Hematopoietic multipotent progenitor cell treated with erythropoietin and hydrocortisone succinate and interleukin-3 and kit ligand, for 4 days (in vitro differentiated cells): ENCODE measurements at places on chromosomes 16 and 17.

- DNase-seq = no peak
These were observed 8.5 kb downstream of the ITGA3 start for GRCh38 chr17:50064253-50065001.

DNA sequence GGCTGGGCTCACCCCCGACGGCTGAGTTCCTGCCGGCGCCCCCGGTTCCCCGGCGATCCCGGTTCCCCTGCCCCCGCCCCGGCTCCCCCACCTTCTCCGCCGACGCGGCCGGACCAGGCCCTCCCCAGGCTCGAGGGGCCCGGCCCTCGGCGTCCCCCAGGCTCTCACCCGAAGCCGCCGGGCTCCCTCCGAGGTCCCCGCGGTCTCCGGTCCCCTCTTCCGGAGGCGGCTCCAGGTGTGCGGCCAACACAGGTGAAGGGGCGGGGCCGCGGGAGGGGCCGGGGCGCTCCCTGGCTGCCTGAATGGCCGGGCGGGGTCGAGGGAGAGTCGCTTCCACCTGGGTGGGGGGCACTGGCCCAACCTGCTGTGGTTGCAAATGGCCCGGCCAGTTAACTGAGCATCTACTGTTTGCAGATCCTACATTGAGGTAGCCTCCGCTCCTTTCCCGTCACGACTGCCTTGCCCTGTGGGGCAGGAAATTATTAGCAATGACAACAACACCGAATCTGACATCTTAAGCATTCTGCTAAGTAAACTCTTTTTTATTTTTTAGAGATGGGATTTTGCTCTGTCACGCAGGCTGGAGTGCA, at the start of gene BICDL2:
Gene BICDL2, minus strand, starts transcription at position 219 of the 590 bp plus-strand sequence. CDS start 1,448 bp downstream, outside the sequence.
- no peak for DNase-seq

GRCh38 chr17:42252597-42253550, 23.3 kb downstream of the STAT5B start:
- no peak for DNase-seq

DNA sequence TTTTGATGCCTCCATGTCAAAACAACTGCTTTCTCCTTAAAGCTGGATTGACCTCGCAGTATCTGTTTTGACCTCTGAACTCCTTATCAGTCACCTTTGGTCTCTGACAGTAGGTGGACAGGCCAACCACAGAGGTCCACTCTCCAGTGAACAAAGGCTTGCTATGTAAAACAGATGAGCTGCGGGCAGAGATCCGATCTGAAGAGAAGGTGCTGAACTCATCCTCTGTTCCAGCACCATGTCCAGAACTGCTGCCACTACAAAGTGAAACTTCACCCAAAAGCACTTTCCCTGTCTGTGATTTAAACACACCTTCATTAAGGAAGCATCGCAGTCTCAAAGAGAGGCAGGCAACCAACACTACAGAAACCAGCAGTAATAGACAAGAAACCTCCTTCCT, 117.3 kb upstream of the CORO6 start:
- no peak for DNase-seq

GRCh38 chr16:67258161-67258835, 9.5 kb downstream of the SLC9A5 start:
- no peak for DNase-seq

DNA sequence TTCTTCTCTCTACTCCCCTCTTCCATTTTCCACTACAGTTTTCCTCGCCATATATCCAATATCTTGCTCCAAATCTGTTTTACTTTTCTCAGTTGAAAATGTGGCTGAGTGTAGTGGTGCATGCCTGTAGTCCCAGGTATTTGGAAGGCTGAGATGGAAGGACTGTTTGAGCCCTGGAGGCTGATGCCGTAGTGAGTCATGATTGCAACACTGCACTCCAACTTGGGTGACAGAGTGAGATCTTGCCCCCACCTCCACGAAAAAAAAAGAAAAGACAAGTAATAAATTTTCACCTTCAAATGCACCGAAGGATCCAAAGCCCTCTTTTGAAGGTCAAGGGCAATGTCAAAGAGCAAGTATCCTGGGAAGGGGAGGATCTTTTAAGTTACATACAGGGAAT, 592.3 kb downstream of the TMEM114 start:
- no peak for DNase-seq

GRCh38 chr17:77925831-77926543, 32.5 kb upstream of the TNRC6C start:
- DNase-seq = no peak

GRCh38 chr16:54720259-54720658, 210.4 kb upstream of the IRX5 start:
- no peak for DNase-seq

DNA sequence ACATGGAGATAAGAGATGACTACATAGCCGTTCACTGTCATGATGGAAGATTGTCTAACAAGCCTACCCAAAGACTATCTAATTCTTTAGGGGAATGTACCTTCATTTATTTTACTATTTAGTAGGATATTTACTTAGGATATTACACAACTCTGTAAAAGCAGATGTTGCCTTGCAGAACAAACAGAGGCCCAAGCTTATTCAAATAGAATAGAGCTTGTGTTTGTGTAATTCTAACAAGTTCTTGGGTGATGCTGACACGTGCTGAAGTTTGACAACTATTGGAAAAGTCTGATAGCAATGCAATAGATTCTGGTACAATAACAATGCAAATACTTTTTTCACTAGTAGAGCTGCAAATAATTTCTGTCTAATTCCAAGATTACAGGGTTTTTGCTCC, 447.6 kb downstream of the TOX3 start:
- no peak for DNase-seq

DNA sequence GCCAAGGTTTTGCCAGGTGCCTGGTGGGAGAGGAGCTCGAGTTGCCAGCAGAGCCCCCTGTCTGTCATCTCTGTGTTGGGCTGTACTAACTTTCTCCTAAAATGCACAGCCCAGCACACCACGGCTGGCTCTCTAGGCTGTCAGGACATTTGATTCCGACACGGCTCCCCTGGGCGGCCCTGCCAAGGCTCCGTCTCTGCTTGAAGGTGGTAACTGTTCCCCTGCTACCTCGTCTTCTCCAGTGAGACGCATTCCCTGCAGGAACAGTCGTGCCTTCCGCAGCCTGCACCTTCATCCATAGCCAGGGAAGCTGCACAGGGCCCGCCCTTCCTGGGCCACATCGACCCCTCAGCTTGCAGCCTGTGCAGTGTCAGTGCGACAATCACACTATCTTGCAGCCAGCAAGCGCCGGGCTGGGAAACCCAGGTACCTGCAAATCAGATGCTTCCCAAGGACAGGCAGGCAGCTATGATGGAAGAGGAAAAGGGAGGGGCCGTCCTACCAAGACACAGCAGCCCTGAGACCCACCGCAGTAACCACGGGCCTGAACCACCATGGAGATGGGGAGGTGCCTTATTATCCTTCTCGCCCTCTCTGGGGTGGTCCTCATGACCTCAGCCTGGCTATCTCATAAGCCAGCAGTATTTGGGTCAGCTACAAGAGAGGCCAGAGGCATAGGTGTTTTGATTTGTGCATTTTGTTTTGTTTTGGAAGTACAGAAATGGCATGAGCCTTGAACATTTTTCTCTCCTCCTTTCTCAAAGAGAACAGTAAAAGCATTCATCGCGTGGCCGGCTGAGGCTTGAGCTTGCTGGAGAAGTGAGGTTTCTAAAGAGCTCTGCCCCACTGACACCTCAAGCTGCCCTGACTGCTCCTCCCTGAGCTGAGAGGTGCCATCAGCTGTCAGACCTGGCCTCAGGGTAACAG, 361.7 kb upstream of the TNRC6C start:
- DNase-seq = peak; percentile 33

DNA sequence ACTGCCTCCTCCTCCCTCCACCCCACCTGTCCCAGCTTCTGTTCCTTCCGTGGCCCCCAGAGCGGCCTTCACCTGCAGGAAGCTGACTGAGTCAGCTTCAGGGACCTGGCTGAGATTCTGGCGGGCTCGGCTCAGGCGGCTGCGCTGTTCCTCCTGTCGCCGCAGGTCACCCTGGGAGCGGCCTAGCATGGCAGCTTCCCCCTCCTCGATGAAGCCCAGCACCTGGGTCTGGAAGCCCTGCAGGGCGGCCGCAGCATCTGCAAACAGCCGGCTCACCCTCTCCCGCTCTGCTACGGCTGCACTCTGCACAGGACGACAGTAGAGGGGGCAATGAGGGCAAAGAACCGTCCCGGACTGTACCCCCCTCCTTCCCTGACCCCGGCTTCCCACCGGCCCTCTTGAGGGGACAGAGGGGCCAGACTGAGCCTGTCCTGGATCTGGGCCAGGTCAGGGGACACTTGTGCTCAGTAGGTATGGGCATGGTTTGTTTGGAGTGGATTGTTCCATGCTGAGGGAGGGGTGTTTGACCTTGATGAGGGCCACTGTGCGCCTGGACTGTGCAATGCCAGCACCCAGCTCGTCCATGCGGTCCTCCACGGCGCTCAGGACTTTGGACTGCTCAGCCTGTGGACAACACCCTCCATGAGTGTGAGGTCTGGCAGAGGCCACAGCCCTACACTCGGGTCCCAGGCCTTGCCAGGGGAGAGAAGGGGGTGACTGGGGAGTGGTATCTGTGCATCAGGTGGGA, 2.0 kb downstream of the TRIM47 start:
- peak; percentile 68 for DNase-seq

DNA sequence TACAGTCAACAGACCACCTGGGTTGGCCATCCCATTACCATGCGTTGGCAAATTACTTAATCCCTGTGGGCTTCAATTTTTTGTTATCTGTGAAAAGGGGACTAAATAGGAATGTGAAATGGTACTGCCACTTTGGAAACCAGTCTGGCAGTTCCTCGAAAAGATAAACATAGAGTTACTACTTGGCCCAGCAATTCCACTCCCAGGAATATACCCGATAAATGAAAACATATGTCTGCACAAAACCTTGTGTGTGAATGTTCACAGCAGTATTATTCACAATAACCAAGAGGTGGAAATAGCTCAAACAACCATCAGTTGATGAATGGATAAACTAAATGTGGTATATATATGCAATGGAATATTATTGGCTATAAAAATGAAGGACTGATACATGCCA, 87.9 kb downstream of the TANGO6 start:
- no peak for DNase-seq

- DNase-seq = no peak
These were observed 17.8 kb upstream of the OSGIN1 start for GRCh38 chr16:83935005-83935857.

DNA sequence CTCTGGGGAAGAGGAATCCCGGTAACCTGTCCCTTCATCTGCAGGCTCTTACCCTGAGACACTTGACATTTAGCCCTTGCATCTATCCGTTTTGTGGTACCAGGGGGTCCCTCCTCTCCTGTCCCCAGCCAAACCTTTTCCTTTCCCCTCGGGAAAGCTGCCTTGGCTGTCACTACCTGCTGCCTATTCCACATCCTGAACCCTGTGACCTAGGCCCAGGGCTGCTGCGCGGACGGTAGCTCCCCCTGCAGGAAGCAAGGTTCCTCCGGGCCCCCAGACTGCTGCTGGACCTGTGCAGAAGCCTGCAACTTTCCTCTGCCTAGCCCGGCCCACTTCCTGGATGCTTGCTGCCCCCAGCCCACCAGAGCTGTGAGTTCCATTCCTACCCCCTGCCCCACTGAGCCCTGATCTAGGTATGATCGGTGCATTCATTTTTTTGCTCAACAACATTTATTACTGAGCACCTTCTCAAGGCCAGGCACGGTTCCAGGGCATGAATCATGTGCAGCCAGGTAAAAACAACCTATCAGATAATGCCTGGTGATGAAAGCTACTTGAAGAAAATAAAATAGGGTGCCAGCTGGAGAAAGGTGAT, 10.5 kb upstream of the ALDOA start:
- DNase-seq = peak; percentile 77

GRCh38 chr16:62638324-62638911, 602.2 kb upstream of the CDH8 start:
- DNase-seq = no peak

DNA sequence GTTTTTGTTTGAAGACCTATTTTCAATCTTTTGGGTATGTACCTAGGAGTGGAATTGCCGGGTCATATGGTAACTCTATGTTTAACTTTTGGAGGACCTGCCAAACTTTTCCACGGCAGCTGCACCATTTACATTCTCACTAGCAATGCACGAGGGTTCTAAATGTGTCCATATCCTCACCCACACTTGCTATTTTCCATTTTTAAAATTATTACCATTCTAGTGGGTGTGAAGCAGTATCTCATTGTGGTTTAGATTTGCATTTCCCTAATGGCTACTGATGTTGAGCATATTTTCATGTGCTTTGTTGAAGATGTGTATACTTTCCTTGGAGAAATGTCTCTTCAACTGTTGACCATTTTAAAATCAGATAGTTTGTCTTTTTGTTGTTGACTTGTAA, 60.3 kb upstream of the HAPSTR1 start:
- DNase-seq = no peak

GRCh38 chr17:62163847-62164246, 98.8 kb upstream of the MED13 start:
- DNase-seq = no peak

DNA sequence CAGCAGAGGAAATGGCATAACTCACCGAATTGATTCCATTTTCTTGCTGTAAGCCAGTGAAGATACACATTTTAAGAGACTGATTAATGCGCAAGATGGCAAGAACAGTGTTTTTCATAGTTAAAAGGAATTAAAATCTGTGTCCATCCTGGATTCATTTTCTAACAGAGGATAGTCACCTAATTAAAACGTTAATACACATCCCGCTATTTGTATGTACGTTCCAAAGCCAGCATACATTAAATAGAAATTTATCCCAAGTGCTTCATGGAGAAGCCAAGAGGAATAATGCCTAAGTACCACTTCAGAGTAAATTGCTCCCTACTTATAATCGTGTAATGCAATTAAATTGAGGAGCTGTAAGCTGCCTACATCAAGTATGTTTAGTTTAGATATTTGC, 49.9 kb downstream of the RBFOX1 start:
- no peak for DNase-seq
